Amniotic epithelial cell (primary cell): ENCODE measurements at places on chromosomes 7 and 10.

- no peak for DNase-seq
Measured at GRCh38 chr7:37382546-37383088, 66.0 kb downstream of the ELMO1 start.

- no peak for DNase-seq
Measured at GRCh38 chr10:32328499-32328898, 18.5 kb downstream of the EPC1 start.

GRCh38 chr10:80921032-80921431 is 383.3 kb downstream of the SH2D4B start:
- DNase-seq: no peak

DNA sequence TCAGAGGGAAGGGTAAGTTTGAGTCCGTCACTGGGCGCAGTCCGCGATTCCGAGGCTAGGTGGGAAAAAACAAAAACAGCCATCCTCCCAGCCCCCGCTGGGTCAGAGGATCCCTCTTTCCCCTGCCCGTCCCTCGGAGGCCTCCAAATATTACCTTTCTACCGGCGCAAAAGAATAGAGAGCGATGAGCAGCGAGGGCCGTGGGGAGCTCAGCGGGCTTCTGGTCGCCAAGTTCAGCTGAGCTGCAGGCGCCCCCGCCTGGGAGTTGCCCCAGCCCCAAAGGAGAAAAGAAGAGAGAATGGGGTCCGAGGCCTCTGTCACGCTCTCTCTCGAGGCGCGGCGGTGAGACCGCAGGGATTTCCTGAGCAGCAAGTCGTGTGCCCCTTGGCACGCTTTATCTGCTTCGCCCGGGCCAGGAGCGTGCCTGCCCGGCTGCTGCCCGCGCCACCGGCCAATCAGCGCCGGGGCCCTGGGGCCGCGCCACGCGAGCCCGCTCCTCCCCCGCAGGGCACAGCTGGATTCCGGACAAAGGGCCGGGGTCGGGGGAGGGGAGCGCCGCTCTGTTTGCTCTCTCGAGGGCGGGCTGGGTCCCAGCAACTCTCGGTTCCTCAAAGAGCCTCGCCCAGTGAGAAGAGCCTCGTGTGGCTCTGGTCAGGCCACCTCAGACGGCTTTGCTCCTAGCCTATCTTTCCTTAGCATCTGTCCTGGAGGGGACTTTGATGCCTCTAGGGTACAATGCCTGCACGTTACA is at the start of gene NEUROG3:
TSS of gene NEUROG3 (minus strand) at position 367 of the 751 bp plus-strand sequence. CDS start 379 bp downstream, outside the sequence.
- DNase-seq: no peak

DNA sequence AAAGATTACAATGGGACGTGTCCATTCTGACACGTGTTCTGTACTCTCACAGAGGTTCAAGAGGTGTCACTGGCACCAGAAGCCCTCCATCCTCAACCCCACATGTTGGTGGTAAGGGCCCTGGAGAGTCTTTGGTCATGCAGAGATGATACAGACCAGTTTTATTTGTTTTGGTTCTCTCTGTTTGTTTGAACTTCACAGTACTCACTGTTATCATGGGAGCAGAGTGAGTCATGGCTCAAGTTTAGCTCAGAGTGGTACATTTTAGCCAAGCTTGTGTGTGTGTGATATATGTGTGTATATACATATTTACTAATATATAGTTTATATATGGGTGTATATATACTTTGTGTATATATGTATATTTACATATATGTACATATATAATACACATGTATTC is 935.6 kb downstream of the GRID1 start:
- DNase-seq: no peak

- DNase-seq: no peak
Measured at GRCh38 chr10:77421591-77421990, 216.0 kb downstream of the KCNMA1 start.

GRCh38 chr10:48670978-48671913 is 13.4 kb upstream of the WDFY4 start:
- no peak for DNase-seq
